ENCODE measurements at places on chromosomes 3 and 15. TPM values are rescaled to one million over a fixed set of nuclear protein-coding genes. Genes with fewer than 3 reads are reported as not detected.

Gene CCDC33
- not detected for total RNA-seq

Gene CKMT1A
- total RNA-seq = 1.1 TPM

Gene RETNLB
- not detected for total RNA-seq

Gene AMIGO3
- total RNA-seq = 1.2 TPM

Gene GOLGA6D
- total RNA-seq = 0.08 TPM

Gene FRMD5
- 53.8 TPM for total RNA-seq

Gene CCDC54
- total RNA-seq = not detected

Gene IQCB1
- total RNA-seq = 22.9 TPM

Gene ERICH6
- 0.46 TPM for total RNA-seq

Gene B3GALNT1
- total RNA-seq = 7.4 TPM

Gene GOLGA6L7
- not detected for total RNA-seq

Gene GCSAM
- not detected for total RNA-seq

Gene SLC9A9
- total RNA-seq = 10.9 TPM

Gene RGMA
- 3.6 TPM for total RNA-seq

Gene CCR1
- 1.7 TPM for total RNA-seq

Gene TOP2B
- total RNA-seq = 70.7 TPM

Gene EXD1
- not detected for total RNA-seq

Gene GOLGA8Q
- total RNA-seq = 2.0 TPM

Gene LYZL4
- not detected for total RNA-seq

Gene TMED3
- total RNA-seq = 39.1 TPM

Gene SHC4
- 0.52 TPM for total RNA-seq

Gene RARRES1
- total RNA-seq = 15.8 TPM

Gene SLC9C1
- total RNA-seq = not detected

Gene GOLGA8M
- total RNA-seq = 2.5 TPM

Gene CCRL2
- 2.0 TPM for total RNA-seq

Gene CFAP100
- 0.17 TPM for total RNA-seq

Gene MESP2
- 0.96 TPM for total RNA-seq

Gene SMCO1
- not detected for total RNA-seq

Gene NR2E3
- total RNA-seq = not detected

Gene C3orf85
- not detected for total RNA-seq

Gene C15orf61
- 1.2 TPM for total RNA-seq

Gene MOBP
- total RNA-seq = not detected

Gene PAQR9
- 0.19 TPM for total RNA-seq

Gene EFHB
- total RNA-seq = 3.2 TPM

Gene MORC1
- total RNA-seq = 0.06 TPM

Gene HRG
- not detected for total RNA-seq
